ENCODE measurements at places on chromosomes 16 and 17.

GRCh38 chr17:50123649-50124349 lies 6.2 kb downstream of the SAMD14 start:
- DNase-seq, result no peak

DNA sequence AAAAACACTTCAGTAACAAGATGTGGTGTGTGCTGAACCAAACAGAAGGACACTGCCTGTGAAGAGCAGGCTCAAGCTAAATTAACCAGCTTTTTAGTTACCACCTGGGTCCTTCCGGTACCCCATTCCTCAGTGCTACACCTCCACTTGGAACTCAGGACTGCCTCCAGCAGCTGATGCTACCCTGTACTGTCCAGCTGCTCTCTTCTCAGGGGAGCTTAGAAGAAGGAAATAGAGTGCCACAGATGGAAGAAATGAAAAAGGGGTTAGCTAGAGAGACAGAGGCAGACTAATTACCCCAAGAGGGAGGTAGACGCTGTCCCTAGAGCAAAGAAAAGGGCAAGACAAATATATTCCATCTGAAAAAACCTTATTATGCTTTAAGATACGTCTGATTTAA lies 5.7 kb downstream of the MED13 start:
- DNase-seq, result no peak

- DNase-seq, result no peak
These were observed 3.4 kb upstream of the FSCN2 start for GRCh38 chr17:81524865-81525159.

DNA sequence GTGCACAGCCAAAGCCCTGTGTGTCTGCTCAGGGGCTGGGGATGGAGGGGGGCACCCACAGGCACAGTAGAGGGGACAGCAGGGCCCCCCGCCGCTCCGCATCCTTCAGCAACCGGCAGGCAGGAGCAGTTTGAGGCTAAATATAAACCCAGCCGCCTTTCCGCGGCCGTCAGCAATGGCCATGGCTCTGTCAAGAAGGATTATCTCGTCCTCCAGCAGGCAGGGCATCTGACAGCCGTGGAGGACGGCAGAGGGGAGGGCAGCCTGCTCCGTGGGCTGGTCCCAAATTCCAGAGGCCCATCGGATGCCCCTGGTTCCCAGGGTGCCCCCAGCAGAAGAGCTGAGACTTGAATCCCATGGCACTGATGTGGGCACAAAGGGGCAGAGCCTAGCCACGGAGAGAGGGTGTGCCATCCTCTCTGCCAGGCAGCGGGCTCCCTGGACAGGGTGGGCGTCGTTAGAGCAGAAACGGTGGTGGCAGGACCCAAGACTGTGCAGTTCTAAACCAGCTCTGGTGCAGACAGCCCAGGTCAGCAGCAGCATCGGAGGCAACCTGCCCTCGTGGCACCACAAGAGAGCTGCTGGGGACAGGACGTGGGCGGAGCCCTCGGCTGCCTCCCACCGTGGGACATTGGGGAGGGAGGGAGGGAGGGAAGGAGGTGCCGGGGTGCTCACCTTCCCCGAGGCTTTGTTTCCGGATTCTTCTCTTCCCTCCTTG lies 198.8 kb upstream of the CIBAR2 start:
- no peak for DNase-seq

- DNase-seq, result no peak
These were observed 1.1 kb downstream of the VASN start for GRCh38 chr16:4372578-4373355.

DNA sequence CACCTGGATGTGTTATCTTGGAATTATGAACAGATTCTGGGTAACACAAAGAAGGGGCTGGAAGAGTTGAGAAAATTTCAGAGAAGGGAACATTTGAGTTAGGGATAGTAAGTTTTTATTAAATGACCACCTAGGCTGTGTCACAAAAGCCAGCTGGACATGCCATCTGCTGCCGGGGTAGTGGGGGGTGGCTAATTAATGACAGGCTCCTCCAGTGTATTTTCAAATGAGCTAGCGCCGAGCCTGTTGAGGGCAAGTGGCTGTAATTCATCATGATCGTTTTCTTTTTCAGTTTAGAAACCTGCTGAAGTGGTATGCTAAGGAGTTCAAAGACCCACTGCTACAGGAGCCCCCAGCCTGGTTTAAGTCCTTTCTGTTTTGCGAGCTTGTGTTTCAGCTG lies 6.2 kb downstream of the TMEM97 start:
- no peak for DNase-seq

- no peak for DNase-seq
These were observed 123.1 kb downstream of the NPIPB5 start for GRCh38 chr16:22633799-22634198.

GRCh38 chr16:10923650-10924214 lies 18.5 kb downstream of the DEXI start:
- DNase-seq, result no peak

DNA sequence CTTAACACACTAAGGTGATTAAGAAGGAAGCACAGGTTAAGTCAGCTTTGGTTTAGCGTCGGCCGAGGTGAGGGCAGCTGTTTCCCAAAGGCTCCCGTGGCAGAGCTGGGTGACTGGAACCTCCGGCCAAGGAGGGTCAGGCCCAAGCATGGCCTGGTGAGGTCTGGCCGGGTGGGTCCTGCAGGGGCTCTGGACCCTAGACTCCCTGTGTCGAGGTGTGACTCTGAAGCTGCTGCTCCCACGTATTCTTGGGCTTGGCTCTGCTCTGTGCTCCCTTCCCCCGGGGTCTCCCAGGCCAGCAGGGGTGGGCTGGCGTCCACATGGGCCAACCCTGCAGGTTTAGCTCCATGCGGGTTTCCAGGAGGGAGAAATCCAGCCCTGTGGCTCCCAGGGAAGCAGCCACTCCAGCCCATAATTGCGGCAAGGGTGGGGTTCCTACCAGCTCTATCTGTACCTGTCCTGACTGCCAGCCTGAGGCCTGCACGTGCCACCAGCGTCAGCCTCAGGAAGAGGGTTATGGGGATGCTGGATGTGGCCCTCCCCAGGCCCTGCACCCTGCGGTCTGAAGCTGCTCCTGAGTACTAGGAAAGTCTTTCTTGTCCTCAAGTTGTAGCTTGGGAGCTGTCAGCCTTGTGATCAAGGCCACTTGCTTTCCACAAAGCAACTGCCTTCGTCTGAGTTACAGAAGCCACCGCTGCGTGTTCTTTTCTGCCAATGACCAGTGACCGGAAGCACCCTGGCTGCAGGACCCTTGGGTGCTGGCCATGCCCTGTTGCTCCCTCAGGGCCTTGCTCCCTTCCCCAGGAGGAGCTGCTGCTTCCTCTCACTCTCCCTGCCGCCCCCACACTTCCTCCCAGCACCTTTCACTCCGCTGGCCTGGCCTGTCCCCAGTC lies 4.8 kb downstream of the CDK5R1 start:
- DNase-seq, result no peak

- no peak for DNase-seq
These were observed 24.5 kb downstream of the WNT9B start for GRCh38 chr17:46875849-46876352.

DNA sequence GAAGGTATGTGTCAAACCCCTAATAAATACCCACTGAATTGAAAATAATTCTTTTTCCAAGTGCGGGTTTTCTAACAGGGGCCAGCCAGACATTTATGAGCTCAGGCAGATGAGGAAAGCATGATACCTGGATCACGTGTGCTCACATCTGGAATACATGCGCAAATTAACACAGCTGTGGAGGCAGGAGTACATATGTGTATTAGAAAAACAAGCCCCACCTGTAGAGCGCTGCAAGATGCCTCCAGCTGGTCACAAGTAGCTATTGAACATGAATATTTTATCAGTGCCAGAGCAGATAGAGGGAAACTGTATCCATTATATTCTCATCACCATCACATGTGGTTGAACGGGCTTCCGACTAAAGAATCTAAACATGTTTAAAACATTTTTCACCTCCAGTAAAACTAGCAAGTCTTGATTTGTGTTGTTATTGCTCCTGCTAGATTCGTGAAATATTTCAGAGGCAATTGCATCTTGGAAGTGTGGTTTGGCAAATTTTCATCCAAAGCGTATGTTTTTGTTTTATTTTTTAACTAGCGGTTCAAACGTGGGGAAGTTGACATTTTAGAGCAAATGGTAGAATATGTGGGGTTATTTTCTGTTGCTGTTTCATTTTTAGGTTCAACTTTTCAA lies 482.8 kb downstream of the CDH13 start:
- DNase-seq, result peak; percentile 33

- no peak for DNase-seq
These were observed 12.3 kb upstream of the FAM83G start for GRCh38 chr17:19016881-19017280.

GRCh38 chr16:49340466-49340865 lies 33.1 kb upstream of the C16orf78 start:
- DNase-seq, result no peak

GRCh38 chr17:38416840-38417209 lies 11.4 kb upstream of the ARHGAP23 start:
- DNase-seq, result no peak

DNA sequence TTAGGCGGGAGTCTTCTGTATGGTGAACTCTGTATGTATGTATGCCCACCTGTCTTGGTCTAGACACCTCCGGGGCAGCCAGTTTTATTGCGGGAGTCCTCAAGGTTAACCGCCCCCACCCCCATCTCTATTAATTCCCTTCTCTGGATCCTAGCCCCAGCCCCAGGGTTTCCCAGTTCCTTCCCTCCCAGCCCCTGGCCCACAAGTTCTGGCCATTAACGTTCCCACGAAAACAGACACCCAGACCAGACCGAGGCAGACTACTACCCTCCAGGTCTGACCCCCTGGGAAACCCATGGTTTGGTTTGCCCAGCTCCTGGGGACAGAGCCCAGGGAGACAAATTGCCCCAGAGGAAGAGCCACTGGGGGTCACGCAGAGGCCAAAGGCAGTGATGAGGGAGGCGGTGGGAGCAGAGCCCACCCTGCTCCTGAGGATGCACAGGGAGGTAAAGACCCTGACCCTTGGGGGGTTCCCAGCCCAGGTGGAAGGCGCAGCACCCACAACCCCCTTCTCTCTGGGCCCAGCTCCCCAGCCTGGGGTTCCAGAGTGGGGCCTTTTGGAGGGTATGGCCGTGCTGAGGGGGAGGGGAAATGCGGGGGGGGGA lies 8.5 kb downstream of the TBKBP1 start:
- no peak for DNase-seq

DNA sequence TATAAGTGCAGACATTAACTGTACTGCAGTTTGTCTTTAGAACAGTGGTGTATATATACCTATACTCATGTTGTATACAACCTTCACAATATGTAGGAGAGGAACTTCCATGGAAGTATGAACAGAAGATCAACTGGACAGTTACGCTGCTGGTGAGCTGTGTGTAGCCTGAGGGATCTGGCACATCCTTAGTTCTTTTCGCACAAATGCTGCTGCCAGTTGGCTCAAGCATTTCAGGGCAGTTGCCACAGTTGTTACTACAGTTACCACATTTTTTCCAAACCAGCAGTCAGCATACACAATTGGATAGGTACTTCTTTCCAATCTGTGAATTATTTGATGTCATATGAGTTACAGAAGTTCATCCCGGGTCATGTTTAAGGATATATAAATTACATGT lies 539.6 kb upstream of the HSBP1 start:
- DNase-seq, result no peak

DNA sequence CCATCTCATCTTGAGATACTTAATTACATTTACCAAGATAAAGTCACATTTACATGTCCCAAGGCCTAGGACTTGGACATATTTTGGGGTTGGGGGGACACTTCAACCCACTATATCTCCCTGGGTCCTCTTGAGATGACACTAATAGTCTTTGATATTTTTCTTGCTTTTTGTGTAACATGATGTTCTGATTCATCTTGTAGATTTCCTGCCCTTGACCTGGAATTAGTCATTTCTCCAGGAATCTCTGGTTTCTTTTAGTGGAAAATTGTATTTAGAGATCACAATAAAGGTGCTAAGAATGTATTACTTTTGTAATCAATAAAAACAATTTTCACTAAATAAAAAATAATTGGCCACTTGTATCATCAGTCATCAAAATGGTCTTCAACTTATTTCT lies 157.3 kb downstream of the VPS53 start:
- peak; percentile 32 for DNase-seq

GRCh38 chr16:65532846-65533245 lies 411.0 kb upstream of the CDH11 start:
- no peak for DNase-seq

DNA sequence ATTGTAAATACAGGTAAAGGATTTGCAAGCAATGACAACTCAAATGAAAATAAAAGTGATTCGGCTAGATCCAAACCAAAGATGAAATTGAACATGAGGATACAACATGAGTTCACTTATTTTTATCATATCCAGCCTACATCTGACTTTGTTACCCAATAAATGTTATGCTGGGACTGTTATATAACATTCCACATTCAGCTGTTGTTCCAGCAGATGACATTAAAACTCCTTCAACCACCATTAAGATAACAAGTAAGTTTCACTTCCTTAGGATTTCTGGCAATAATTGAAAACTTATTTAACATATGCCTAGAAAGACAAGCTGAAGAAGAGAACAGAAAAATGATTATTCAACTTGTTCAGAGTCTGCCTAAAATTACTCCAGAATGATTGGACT lies 729.4 kb downstream of the CDH11 start:
- DNase-seq, result peak; percentile 68

DNA sequence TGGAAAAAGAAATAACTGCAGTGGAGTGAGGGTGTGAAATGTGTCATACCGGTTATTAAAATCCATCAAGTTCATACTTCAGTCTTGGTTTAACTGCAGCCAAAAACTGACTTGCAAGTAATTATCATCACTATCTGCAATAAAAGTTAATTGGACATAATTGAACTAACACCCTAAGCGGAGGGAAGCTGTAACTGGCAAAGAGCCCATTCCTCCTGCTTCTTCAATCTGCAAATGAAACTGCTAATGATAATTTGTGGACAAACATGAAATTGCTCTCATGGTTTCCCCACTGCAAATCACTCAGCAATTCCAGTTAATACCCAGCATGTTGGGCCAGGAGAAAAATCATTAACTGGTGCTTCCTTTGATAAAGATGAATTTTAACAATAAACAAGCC lies 46.5 kb downstream of the FAM222B start:
- DNase-seq, result no peak

- DNase-seq, result peak; percentile 97
These were observed 58.1 kb downstream of the CYB5B start for GRCh38 chr16:69482410-69482991.

DNA sequence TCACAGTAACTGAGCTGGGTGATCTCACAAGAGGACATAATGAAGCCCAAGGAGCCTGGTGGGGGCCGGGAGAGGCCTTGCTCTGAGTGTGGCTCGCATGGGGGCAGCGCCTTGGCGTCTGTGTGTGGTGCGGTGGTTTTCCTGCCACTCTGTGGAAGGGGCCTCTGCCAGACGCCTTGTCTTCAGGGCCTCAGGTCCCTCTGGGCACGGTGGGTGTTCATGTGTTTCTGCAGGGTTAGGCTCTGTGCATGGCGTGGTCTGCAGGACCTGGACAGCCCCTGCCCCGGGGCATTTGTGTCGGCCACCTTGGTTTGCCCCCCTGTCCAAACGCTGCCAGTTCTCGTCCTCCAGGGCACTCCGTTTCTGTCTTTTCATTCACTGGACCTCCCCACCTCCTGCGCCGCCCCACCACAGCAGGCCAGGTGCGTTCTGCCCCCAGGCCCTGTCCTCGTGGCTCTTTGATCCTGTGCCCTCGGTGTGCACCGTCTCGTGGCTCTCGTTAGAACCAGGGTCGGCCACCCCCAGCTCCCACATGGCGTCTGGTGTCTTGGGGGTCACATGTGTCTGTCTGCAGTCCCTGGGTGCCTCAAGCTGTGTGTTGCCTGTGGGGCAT lies 43.7 kb upstream of the ZNF750 start:
- no peak for DNase-seq
